ENCODE measurements at places on chromosomes 3 and 15.
A peak's percentile ranks its signal among the peaks of the same experiment; 100 is the strongest.

- peak; percentile 93 for DNase-seq
Measured at GRCh38 chr15:66851311-66852063, 149.5 kb downstream of the SMAD6 start.

- DNase-seq, result peak; percentile 96
Measured at GRCh38 chr15:59656897-59657634, at the start of gene GTF2A2. TSS of gene GTF2A2 (minus strand) at chr15:59657515. CDS start at chr15:59652277, 5,238 bp downstream.

GRCh38 chr3:62414786-62415185, 41.4 kb upstream of the FEZF2 start:
- DNase-seq, result no peak

DNA sequence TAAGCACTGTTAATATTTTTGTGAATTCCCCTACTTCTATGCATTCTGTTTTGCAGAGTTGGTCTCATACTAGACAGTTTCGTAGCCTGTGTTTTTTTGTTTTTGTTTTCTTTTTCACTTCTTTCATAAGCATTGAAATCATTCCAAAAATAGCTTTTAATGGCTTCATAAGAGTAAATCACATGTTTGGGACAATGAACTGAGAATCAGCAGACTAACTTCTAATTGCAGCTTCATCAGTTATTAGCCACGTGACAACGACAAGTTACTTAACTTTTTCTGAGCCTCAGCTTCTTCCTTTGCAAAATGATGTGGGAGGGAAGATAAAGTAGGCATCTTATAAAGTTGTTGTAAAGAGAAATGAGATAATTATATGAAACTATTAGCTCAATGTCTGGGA, 124.8 kb downstream of the LIPC start:
- DNase-seq, result no peak

- peak; percentile 54 for DNase-seq
Measured at GRCh38 chr3:45547764-45548680, 46.5 kb upstream of the LIMD1 start.
